ENCODE measurements at places on chromosomes 5 and 9. TPM values are rescaled to one million over a fixed set of nuclear protein-coding genes. Genes with fewer than 3 reads are reported as not detected.

Gene ORM2
- not detected for total RNA-seq

Gene DNAH5
- total RNA-seq, result 0.23 TPM

Gene EGR1
- 65.0 TPM for total RNA-seq

Gene SLC36A3
- total RNA-seq, result not detected

Gene CKMT2
- not detected for total RNA-seq

Gene PCDH12
- total RNA-seq, result 0.04 TPM
